Stimulated activated CD4-positive, alpha-beta T cell treated with anti-CD3 and anti-CD28 coated beads, Interleukin-2, amount 100 ng/mL, for 24 hours (primary cell): ENCODE measurements at places on chromosomes 1 and 21.

- DNase-seq = no peak
Measured at GRCh38 chr1:2330035-2330434, 61.3 kb downstream of the MORN1 start.

GRCh38 chr1:59703226-59703917 is 111.4 kb upstream of the HOOK1 start:
- no peak for DNase-seq

DNA sequence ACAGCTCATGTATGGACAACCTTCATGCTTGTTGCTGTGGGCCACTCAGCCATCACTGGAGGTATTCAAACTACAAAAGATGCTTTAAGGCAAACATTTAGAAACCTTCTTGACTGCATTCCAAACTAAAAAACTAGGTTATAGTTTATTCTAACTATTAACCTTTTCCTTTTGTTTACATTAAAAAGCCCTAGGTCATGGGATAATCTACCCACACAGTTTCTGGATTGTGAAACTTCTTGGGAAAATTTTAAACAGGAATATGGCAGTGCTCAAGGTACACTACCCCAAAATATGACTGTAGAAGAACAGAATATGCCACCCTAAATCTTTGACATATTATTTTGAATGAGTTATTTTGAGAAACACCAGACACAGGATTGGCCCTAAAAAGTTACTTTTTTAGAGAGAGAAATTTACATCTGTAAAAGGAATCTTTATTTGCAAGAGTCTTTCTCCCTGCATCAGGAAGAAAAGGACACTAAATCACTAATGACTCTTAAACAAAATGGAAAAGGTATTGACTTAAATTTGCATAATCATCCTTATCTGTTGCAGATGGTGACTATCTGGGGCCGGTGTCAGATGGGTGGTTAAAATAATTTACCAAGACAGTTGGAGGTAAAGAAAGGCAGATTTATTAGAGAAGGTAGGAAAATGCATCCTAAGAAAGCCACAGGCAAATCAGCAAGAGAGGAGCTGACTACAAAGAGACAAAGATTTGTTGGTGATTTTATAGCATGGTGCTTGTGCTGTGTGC is 25.1 kb upstream of the NUF2 start:
- DNase-seq = no peak

DNA sequence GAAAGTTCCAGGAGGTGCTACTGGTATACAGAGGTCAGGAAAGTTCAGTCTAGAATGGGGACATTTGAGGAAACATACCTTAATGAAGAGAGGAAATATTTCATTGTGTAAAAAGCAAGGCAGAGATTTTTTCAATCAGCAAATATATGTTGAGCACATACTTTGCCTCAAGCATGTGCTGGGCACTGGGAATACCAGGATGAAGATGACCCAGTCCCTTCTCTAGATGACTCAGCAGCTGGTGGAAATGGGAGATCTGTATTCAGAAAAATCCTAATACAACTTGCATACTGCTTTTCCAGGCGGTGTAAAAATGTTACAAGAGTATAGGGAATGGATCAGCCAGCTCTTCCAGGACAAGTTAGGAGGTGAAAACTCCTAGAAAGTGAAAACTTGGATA is 229.3 kb downstream of the FGGY start:
- DNase-seq = no peak

GRCh38 chr1:36170643-36171412 is 14.9 kb downstream of the MAP7D1 start:
- DNase-seq = no peak

- DNase-seq = no peak
Measured at GRCh38 chr1:221435504-221435904, 306.4 kb downstream of the DUSP10 start.

DNA sequence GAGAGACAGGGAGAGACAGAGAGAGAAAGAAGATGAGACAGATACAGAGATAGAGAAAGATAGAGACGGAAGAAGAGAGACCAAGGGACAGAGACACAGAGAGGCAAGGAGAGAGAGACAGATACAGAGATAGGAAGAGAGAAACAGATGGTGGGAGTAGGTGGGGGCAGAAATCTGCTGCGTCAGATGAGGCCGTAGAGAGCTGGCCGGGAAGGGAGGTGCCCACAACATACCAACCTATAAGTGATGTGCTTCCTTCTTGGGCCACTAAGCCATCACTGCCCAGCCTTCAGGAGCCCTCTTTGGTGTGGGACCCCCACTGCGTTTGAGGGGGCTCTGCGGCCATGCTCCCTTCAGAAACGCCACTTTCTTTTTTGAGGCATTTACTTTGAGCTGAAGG is 307.6 kb upstream of the VAMP3 start:
- DNase-seq = no peak

DNA sequence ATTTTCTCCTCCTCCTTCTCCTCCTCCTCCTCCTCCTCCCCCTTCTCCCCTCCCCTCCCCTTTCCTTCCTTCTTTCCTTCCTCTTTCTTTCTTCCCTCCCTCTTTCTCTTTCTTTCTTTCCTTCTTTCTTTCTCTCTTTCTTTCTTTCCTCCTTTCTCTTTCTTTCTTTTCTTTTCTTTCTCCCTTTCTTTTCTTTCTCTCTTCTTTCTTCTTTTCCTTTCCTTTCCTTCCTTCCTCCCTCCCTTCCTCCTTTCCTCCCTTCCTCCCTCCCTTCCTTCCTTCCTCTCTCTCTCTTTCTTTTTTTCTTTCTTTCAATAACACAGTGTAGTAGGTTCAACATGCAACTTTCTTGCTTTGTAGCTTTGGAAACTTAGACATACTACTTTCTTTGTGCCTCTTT is 46.3 kb upstream of the ADGRL2 start:
- DNase-seq = no peak

DNA sequence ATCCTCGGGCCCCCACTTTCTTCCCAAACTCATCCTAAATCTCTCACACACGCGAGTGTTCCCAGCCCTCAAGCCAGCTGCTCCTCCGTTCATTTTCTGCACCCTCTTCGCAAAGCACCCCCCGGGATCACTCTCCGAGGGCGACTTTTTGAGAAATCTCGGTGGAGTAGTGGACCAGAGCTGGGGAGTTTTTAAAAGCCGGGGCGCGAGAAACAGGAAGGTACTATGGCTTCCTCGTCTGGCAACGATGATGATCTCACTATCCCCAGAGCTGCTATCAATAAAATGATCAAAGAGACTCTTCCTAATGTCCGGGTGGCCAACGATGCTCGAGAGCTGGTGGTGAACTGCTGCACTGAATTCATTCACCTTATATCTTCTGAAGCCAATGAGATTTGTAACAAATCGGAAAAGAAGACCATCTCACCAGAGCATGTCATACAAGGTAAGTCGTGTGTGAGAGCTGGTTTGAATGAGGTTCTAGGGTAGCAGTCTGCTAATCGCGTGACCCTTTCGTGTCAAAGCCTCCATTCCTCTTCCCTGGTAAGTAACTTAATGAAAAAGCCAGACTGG is 800 bp downstream of the DR1 start:
- DNase-seq = no peak

GRCh38 chr1:21671915-21672314 is 2.8 kb upstream of the RAP1GAP start:
- no peak for DNase-seq

- DNase-seq = no peak
Measured at GRCh38 chr1:173714441-173714758, 381 bp upstream of the KLHL20 start.

GRCh38 chr1:50702395-50702794 is 257.7 kb downstream of the FAF1 start:
- no peak for DNase-seq

DNA sequence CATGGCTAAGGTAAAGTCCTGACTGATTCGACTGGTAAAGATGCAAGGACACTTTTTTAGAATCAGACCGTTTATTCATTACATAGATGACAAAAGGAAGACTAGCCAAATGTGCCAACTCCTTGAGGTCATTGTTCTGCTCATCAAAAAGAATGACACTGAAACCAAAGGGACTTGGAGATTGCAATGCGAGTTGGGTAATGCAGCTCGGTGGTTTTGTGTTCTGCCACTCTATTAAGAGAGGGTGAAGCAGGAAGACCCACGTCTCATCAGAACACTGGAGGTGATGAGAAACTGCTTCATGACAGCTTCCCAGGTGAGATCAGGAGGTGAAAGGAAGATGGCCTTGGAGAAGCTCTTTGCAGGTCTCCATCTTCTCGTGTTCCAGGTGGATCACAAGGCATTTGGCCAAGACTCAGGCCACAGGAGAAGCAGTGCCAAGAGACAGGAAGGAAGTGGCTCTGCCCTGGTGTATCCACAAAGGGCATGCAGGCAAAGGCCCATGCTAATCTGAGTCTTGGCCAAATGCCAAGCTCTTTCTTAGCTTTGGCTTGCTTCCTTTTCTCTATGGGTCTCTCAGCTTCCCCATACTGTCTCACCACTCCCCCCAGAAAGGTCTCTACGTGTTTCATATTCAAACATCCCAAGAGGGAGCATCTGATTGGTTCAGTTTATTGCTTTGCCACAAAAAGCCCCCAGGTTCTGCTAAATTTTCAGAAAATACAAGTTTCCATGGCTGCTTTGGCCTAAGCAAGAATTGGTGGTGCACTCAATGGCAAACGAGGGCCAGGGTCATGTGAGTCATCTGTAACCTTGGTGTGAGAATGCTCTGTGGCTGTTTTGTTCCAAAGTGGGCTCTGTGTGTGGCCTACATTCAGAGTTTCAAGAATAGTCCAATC is 5.7 kb upstream of the CCT8 start:
- DNase-seq = peak; percentile 35

GRCh38 chr1:221961532-221962292 is 219.8 kb upstream of the DUSP10 start:
- DNase-seq = peak; percentile 33

DNA sequence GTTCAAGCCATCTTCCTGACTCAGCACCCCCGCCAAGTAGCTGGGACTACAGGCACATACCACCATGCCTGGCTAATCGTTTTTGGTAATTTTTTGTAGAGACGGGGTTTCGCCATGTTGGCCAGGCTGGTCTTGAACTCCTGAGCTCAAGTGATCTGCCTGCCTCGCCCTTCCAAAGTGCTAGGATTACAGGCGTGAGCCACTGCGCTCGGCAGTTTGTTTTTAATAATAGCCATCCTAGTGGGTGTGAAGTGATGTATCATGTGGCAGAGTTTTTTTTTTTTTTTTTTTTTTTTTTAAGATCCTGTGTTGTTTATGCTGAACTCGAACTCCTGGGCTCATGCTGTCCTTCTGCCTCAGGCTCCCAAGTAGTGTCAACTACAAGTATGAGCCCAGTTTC is 51.8 kb downstream of the SPEN start:
- DNase-seq = no peak

- DNase-seq = no peak
Measured at GRCh38 chr1:201126832-201127754, at the start of gene ASCL5. TSS of gene ASCL5 (minus strand) at chr1:201127184. CDS start at chr1:201115372, 11,812 bp downstream.

GRCh38 chr1:206725109-206725963 is 40.6 kb downstream of the MAPKAPK2 start:
- DNase-seq = peak; percentile 66

GRCh38 chr1:43460988-43461693 is 7.4 kb upstream of the HYI start:
- no peak for DNase-seq

DNA sequence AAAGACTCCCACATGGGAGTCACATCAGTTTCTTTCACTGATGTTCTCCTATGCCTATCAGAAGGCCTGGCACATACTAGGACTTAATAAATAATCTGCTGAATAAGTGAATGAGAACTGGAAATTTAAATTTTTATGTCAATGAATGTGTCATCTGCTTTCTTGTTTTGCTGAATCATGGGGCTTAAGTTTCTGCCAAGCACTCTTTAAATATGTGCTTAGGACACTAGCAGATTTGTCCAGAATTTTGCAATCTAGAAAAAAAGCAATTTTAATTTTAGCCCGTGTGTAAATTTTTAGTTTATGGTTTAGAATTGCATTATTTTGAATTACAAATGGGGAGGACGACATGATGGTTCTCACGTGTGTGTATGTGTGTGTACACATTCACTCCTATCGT is 803.1 kb downstream of the USP25 start:
- DNase-seq = no peak

DNA sequence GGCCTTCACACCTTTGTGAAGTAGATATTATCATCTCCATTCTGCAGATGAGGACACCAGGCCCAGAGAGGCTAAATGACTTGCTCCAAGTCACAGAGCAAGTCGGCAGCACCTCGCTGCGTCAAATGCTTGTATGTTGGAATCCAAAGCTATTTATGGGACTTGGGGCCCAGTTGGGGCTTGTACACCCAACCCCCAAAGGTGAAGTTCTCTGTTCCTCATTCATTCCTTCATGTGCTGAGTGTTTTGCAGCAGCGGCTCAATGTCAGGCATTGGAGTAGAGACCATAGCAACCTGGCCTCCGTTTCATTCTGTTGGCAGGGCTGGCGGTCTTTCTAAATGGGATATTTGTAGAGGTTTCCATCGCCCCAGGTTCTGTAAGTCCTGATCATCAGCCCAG is 113.4 kb upstream of the SLC25A33 start:
- DNase-seq = no peak

DNA sequence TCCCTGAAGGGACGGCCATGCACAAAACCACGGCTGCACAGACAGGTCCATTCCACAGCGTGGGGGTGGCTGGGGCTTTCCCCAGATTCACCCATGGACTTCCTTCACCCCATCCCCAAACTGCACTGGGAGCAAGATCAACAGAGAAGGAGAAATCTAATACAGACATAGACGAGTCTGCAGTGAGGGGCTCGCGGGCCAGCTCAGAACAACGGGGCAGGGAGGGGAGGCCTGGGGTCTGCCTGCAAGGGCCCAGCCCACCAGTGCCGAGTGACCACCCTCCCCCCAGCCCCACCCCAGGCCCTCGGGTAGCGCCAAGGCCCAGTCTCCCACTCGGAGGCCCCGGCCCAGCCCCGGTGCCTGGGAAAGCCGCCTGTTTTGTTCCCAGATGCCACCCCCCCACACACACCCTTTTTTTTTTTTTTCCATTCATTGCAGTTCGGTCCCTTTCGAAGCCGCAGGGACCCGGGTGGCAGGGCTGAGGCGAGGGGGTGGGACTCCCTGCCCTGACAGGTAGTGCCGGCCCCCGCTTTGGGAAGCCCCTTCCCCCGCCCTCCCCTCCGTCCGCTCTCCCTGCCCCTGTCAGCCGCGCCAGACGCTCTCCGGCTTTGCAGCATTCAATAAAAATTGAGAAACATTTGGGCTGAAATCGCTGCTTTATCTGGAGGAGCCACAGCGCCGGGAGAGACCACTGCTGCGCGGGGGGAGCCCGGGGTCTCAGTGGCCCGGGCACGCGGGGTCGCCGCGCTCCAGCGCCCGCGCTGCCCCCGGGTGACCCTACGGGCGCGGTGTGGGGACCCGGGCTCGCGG is 543 bp upstream of the EPHB2 start:
- peak; percentile 47 for DNase-seq

- no peak for DNase-seq
Measured at GRCh38 chr21:15776818-15777217, 47.0 kb downstream of the USP25 start.

DNA sequence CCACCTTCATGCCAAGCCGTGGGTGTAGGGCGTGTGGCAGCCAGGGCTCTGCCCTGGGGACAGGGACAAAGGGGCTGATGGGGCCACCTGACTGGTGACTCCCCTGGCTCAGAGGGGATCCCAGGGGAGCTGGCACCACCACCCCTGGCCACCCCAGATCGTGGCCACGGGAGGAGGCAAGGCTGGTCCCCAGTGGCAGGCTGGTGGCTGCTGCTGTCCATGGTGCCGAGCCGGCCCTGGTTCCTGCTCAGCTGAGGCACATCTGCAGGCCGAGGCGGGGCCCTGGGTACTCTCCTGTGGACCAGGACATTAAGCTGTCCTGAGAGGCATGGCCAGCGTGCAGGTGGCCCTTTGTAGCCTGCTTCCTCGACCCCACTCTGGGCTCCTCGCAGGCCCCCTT is 6.5 kb downstream of the PLCH2 start:
- DNase-seq = no peak
